GM13977 (cell line): ENCODE measurements at places on chromosomes 11 and 22.

- no peak for DNase-seq
Observed at GRCh38 chr22:34454598-34454997, 534.3 kb upstream of the LARGE1 start.

GRCh38 chr22:36816636-36817524, at the start of gene PVALB:
Gene PVALB, minus strand, starts transcription at chr22:36817035. Its CDS starts 30 bp downstream, at chr22:36817005.
- DNase-seq = peak; percentile 49

- no peak for DNase-seq
Observed at GRCh38 chr11:37896016-37896415, 1298.0 kb upstream of the RAG2 start.

GRCh38 chr11:34866375-34866774, 49.8 kb downstream of the APIP start:
- no peak for DNase-seq

- DNase-seq = no peak
Observed at GRCh38 chr11:30377347-30377746, 54.4 kb downstream of the ARL14EP start.

DNA sequence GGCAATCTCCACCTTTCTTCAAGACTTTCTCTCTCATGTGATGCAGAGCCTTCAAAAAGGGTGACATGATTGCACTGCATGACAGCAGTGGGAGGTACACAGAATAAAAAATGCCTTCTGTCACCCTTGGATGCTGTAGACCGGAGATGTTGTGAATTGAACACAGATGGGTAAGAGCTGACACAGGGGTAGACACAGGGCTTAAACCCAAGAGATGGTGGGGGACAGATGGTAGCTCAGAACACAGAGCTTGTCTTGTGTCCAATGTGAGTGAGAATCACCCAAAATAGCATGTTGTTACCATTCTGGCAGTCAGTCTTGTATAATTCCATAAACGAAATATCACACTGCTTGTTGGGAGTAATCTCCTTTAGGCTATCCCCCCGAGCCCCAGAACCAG, 69.9 kb downstream of the JRKL start:
- no peak for DNase-seq
